Anterior cingulate cortex (tissue), 58 donors: ENCODE measurements at places on chromosomes 5 and 9.

DNA sequence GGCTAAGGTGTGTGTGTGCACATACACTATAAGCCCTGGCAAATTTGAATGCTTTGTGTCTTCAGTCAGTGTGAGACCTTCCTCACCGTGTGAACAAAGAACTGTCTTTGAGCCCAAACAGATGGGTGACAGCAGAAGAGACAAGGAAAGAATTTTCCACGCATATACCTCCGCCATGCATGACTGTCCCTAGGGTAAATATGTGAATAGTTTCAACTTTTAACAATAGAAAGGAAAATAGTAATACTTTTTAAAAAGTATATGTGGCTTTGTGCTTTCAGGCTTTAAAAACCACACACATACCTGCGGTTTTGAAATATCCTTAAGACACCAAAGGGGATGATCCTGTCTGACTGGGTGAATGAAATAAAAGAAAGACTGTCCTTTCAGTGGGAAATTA, 438.6 kb upstream of the MPDZ start:
- DNase-seq = no peak

DNA sequence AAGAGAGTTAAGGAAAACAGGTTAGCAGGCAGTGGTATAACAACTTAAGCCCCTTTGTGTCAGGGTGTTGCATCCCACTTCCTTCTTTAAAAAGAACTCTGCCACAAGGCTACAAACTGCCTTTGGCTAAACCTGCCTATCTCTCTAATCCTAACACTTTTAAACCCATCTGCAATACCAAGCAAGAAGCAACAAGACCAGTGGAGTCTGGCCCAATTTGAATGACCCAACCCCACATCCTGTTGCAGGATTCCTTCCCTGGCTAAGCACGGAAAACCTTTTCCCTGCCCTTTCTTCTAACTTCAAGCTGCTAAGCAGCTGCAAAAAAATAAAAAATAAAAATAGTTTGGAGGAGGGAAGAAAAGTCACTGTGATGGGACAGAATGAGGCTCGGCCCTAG, 27.1 kb downstream of the ABCA1 start:
- DNase-seq = no peak

GRCh38 chr5:7207979-7208378, 188.0 kb upstream of the ADCY2 start:
- DNase-seq = no peak

DNA sequence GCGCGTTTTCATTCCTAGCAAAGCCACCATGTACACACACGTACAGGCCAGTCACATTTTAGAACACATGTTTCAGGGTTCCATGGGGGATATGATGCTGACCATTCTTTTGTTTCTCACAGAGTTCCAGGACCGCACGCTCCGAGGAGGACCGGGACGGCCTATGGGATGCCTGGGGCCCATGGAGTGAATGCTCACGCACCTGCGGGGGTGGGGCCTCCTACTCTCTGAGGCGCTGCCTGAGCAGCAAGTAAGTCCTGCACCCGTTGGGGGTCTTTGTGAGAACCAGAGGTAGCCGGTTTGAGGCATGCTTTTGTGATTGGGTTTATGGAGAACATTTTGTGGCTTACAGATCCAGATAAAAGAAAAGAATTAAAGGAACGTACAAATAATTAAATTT, 30.8 kb downstream of the ADAMTSL1 start:
- DNase-seq = no peak

GRCh38 chr5:150009671-150010387, 9.3 kb downstream of the HMGXB3 start:
- DNase-seq = no peak

DNA sequence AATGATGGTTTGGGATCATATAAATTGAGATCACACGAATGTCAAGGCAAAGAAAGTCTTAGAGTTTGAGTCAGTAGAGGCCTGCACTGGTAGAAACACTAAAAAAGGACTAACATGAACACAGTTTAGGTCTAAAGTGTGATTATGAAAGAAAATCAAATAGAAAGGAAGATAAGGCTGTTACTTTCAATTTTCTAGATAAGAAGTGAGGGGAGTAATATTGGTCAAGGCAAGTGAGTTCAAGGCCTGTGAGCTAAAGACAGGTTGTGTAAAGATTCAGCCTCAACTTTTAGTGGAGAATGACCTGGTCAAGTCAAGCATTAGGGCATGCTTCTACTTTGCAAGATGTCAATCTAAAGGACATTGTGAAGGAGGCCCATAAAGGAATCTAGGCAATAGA, 19.0 kb downstream of the VLDLR start:
- no peak for DNase-seq

GRCh38 chr9:76203373-76203772, 190.9 kb downstream of the RFK start:
- no peak for DNase-seq

DNA sequence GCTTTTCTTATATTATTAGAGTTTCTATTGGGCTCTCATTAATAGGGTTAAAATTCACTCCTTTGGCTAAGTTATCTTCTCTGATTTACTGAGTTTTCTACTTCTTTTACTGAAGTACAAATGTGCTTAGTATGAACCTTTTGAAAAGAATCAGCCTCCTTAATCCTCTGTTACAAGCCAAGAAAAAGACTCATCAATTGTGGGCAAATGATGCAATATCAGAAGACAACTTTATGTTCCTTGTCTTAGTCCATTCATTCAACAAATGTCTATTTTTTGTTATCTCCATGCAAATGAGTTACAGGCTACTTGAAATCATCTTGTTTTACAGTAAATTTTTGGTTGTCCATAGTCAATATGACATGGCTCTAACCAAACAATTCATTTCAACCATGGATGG, 40.3 kb downstream of the SNCAIP start:
- DNase-seq = no peak

GRCh38 chr5:144232285-144232684, 61.6 kb downstream of the KCTD16 start:
- DNase-seq = no peak

- no peak for DNase-seq
Observed at GRCh38 chr5:17929171-17929570, 294.9 kb downstream of the TAF11L14 start.

- no peak for DNase-seq
Observed at GRCh38 chr5:139684350-139684880, 36.3 kb downstream of the CXXC5 start.

DNA sequence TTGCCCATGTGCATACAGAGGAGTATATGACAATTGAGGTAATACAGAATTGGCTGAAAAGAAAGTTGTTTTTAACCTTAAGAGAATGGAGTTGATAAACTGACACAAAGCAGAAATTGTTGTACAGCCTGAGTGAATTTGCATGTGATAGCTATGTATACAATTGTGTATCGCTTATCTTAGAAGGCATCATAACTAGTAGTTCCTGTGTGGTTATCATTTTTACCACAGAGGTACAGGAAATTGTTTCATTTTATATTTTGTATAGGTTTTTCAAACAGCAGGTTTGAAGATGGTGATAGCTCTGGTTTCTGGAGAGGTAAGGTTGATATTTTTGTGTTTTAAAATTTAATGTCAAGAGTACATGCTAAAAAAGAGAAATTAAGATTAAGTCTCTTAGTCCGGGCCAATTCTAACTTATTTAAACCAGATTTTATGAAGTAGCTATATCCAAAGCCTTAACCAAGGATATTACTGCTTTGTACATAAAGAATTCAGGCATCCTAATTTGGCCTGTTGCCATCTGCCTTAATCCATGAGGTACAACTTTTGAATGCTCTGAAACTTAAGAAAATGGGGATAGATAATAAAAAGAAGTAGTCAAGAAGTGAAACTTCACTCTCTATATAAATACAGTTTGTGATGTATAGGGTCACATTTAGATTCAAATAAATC, 26.0 kb downstream of the DDX4 start:
- DNase-seq = no peak

DNA sequence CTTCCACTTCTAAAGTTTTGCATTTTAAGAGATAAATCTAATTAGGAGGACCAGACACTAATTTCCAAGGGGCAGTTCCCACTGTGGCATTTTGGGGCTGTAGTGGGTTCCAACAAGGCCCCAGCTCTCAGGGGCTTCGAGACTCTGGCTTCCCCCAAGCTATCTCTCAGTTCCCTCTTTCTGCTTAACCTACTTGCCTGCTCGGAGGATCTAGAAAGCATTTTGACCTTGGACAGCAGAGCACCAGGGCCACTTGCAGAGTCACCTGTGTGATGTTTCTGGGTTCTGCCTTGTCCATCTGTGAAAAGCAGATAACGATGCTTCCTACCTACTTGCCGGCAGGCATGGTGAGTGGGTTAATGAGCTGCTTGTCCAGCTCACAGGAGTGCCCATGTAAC, 175.4 kb downstream of the MED10 start:
- no peak for DNase-seq

DNA sequence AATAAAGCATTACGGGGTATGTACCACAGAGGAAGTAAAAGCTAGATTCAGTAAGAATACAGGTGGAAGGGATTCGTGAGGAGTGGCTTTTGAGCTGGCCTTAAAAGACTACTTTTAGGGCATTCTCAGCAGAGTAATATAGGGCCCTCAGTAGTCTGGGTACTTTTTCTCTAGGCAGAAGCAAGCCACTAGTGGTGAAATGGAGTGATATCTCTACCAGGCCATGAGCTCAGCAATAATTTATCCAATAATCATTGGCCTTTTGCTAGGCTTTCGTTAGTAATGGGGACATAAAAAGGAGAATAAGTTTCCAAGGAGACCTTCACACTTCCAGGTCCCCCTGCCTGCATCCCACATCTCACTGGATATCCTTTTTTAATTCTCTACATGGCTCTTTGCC, 1.7 kb downstream of the POLR3G start:
- DNase-seq = no peak

- DNase-seq = no peak
Observed at GRCh38 chr5:173808079-173808808, 79.9 kb upstream of the CPEB4 start.

DNA sequence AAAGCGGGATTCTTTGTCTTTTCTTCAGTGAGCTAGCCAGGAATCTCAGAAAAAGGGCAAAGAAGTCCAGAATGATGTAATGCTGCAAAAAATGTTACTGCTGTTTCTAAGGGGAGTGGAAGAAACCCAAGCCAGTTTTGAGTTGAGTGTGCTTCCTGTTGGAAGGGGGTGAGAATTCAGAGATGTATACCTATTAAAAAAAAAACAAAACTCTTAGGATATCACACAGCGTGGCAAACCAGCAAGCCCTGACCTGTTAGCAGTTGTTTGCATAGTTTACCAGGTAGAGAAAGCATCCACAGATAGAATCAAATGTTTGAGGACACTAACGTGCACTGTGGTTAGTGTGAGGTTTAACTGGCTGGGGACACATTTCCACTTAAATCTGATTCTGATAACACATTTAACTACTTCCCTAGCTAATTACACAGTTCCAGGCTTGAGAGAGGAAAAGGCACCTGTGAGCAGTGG, 11.4 kb downstream of the BASP1 start:
- DNase-seq = no peak

- DNase-seq = no peak
Observed at GRCh38 chr5:73968729-73969128, 342.7 kb downstream of the ARHGEF28 start.

- no peak for DNase-seq
Observed at GRCh38 chr9:130598188-130598587, 18.8 kb downstream of the FUBP3 start.

- no peak for DNase-seq
Observed at GRCh38 chr5:16457853-16458252, 7.7 kb downstream of the ZNF622 start.

DNA sequence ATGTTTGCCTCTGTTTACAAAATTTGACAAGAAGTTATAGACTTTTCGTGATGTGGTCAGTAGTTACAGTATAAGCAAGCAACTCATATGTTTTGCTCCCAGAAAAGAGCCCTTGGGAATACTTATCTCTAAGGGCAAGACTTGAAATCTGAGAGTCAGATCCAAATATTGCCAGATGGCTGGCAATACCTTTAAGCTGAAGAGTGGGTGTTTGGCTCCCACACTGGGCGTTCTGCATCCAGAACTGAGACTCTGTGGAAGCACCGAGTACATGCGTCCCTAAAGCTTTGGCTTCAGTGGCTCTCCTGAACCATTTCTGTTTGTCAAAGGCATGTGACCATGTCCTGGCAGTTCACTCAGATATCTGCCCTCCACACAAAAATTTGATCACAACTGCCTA, 194.1 kb downstream of the DCP2 start:
- no peak for DNase-seq

DNA sequence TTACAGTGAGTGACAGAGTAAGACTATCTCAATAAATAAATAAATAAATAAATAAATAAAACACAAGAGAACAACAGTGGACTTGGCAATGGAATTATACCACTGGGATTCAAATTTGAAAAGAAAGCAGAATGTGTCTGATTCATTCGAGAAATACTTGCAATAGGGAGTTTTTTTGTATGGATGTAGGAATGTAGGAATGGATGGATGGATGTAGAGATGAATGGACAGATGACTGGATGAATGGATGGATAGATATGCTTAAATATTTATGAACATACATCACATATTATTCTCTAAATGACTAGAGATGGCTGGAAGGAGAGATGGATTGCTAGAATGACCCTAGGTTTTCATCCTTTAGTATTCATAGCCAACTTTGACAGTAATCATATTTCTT, 22.0 kb upstream of the CEMIP2 start:
- DNase-seq = no peak

- DNase-seq = no peak
Observed at GRCh38 chr5:148230240-148230639, 8.1 kb upstream of the MARCOL start.

DNA sequence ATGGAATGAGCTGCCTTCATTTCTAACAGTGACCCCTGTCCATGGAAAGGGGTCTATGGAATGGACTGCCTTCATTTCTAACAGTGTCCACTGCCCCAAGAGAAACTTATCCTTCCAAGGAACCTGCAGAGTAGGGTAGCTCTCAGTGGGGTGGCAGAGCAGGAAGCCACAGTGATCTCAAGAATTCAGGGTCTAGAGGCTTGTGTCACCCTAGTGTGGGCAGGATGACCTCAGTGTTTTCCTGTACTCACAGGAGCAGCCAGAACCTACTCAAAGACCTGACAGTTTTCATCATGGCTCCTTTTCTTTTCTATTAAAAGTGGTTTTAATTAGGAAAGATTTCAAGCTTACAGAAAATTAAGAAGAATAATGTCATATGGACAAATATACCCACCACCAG, 27.5 kb downstream of the SEC61B start:
- DNase-seq = no peak

DNA sequence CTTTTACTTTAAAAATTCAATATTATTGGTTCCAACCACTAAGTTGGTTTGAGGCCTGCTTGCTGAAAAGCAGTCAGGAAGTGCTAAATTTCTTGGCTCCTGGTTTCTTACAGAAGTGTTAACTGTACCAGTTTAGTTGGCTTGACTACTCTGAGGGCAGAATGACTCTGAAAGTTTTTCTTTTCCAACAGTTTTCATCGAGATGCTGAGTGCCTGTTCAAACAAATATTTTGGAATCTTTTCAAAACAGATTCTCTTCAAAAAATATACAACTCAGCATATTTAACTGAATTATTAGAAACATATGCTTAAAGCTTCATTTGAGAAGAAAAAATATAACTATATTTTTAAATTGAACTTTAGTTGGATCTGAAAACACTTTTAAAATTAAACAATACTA, 37.0 kb downstream of the SLC38A9 start:
- DNase-seq = peak; percentile 5

DNA sequence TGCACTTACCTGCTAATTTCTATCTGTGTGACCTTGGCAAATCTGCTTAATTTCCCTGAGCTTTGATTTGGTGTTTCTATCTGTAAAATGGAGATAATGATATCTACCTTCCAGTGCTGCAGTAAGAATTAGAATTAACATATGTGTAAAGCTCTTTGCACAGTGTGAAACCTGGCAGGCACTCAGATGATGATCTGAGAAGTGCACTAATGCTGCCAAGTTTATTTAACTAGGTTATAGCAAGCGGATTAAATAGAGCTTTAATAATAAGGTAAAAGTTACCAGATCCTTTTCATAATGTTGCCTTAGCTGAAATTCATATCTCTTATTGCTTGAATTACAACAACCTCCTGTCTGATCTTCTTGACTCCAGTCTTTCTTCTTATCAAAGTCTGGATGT, 315.3 kb upstream of the CD180 start:
- DNase-seq = no peak
